ENCODE measurements at places on chromosomes 1 and 21.

DNA sequence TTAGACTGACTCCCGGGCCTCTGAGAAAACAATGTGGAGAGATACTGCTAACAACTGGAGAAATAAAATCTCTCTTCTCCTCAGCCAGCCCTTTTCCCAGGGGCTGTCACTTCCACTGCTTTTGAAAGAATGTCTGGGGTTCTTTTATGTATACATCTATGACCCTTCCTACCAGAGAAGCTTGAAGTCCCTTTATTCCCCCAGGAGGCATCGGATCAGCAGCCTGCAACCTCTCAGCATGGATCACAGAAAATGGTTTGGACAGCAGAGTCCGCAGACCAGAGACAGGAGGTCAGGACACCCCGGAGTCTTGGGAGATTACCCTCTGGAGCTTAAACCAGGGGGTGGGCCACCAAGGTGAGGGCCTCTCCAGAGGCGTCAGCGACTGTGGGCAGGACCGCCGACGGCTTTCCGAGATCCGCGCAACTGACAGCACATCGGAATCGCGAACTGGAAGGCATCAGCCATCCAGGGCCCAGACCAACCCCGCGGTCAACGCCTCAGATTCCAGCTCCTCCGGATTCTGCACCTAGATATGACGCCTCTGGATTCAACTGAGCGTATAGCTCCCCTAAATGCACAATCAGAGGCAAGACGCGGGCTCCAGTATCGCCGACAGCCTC, 1.0 kb downstream of the EPHA10 start:
- DNase-seq: no peak

DNA sequence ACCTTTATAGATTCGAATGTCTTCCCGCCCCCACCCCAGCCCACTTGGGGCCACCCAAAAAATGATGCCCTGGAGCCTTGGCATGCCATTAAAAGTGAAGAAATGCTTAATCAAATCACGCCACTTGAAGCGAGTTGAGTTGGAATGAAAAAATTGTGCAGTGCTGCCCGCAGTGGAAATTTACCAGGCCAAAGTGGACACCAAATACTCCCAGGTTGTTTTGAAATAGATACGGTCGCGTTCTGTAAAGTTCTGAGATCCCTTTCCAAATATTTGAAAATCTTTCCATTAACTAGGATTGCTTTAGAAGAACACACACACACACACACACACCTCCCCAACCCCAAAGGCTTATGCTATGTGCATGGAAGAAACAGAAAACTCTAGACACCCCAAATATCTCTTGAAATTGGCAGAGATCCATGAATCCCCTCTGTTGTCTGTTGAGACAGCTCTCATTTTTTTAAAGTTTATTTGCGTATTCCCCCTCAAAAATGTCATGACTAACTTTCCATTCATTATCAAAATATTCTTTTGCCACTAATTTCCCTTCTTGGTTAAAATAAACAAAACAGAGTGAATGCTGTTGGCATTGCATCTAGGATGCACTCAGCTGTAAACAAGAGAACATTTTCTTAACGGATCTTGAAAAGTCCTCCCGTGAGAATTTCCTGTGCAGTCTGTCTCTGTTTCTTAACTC, 142.3 kb upstream of the KCNE2 start:
- DNase-seq: no peak

GRCh38 chr1:235494531-235494930, 9.7 kb downstream of the B3GALNT2 start:
- no peak for DNase-seq

DNA sequence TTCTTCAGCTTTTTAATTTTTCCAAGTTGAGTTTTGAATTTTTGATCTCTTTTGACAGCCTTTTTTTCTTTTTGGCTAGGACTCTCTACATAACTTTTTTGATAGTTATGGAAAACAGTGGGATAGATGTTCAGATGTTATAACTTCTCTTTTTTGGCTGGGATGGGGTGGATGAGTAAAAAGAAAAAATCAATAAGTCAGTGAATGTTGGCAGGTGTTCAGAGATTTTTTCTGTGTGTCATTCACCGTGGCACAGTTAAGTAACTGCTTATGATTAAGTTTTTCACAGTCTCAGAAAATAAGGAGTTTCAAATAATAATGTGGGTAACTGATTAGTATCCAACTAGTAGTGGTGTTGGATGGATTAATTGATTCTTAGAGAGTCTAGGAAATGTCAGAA, 24.0 kb downstream of the HS2ST1 start:
- no peak for DNase-seq

GRCh38 chr1:159945483-159946241, at the start of gene IGSF9:
Gene IGSF9 (minus strand): TSS chr1:159945613. CDS start chr1:159943454, 2,159 bp downstream.
- DNase-seq: peak; percentile 58

DNA sequence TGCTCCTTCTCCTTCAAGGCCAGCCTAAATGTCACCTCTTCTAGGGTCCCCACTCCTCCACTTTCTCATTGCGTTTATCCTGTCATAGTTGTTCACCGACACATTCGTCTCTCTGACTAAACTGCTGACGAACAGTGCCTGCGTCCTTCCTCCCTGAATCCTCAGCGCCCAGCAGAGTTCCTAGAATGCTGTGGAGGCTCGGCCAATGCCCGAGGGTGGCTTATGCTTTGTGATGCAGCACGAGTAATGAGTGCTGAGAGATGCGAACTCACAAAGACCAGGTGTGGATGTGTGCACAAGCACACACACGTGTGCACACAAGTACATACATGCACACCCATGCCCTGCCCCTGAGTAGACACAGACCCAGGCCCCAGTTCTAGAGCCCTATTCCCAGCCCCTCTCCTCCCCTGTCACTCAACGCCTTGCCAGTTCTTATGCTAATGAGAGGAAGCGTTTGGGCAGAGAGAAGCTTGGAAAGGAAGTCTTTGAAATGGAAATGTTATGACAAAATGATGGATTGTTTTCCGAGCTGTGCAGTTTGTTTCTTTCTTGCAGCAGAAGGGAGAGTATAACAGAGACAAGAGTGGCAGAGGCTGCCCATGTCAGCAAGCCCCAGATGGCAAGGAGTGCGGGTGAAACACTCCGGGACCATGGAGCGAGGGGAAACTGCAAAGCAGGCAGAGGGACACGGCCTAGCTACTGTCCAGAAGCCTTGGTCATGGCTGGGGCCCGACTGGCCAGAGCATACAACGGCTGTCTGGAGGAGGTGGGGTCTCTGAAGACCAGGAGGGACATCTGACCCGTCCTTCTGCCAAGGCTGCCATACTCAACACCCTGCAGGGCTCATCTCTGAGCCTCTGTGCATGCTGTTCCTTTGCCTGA, 24.2 kb downstream of the KCNA10 start:
- DNase-seq: no peak

- no peak for DNase-seq
Measured at GRCh38 chr1:2952371-2952770, 68.9 kb upstream of the ACTRT2 start.

DNA sequence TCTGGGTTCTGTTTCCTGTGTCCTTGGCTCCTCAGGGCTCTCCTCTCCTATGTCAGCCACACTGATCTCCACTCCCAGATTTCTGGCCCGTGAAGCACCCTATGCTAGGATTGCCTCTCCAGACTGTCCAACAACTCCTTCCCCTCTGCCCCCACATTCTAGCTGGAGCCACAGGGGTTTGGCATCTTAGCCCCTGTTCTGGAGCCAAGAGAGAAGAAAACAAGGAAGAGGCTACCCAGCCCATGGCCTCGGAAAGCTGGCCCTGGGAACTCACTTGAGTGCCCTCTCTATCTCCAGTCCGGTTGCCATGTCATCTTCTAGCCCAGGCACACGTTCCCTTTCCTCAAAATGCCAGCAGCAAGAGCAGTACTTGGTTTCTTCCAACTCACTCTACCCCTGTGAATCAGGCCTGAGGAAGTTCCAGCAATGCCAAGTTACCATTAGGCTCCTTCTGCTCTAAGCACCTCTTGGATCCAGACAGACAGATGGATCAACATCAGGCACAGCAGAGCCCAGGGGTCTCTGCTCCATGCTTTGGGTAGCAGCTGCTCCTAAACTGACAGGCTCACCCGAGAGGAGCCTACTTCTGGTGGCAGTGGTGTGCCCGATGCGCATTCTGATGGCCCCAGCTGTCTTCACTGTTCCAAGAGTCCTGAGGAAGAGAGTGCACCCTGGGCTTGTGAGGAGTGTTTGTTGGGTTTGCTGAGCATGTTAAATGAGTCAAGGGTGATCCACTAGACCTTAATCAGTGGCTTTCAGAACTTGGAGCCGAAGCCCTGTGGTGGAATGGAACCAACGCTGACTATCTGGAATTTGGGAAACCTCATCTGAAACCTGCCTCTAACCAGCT, 11.6 kb upstream of the GPR61 start:
- DNase-seq: no peak

DNA sequence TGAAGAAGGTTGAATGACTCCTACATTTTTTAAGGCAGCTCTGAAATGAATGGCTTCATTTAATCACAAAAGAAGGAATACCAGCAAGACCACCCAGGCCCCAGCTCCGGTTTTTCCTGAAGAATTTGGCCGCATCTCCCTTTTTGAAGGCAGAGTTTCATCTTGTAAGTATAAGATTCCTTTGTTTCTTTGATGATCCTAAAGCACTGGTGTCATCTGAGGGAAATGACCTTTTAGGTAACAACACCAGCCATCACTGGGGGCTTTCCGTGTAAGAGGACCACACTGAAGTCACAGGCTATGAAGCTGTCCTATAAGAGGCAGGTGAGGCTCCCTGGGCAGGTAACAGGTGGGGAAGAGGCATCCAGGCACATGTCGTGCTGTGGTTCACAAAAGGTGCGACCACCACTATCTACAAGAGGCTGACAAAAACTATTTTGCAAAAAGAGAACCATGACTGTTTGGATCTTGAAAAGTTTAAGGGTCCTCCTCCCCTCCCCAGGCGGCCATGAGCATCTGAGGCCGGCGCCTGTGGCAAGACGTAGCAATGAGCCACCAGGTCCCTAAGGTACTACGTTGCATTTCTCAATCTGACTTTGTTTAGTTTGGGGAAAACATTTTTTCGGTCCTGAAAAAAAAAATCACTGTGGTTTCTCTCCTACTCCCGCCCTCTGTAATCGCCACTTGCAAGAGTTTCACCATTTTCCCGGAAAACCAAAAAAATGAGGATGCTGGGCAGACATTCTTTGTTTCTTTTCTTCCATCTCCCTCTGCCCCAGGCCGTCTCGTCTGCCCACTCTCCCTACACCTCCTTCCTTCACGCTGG, 46.3 kb upstream of the IRF2BP2 start:
- no peak for DNase-seq

DNA sequence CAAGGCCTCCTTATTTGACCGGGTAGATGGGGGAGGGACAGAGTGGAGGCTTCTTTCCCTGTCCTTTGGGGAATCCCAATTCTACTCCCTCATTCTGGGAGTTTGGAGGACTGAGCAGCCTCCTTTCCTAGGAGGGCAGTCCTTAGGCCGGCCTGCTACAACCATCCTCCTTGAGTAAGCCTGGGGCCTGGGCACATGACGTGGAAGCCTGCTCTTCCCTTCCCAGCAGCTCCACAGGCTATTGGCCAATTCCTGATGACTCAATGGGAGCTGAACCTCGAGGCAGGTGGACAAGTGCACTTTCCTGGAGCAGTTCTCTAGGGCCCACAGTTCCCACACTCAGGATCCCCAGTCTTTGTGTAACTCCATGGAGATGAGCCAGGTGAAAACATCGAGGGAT, 3.1 kb downstream of the KCNA10 start:
- no peak for DNase-seq

- DNase-seq: peak; percentile 72
Measured at GRCh38 chr1:4825800-4826450, 171.5 kb downstream of the AJAP1 start.

DNA sequence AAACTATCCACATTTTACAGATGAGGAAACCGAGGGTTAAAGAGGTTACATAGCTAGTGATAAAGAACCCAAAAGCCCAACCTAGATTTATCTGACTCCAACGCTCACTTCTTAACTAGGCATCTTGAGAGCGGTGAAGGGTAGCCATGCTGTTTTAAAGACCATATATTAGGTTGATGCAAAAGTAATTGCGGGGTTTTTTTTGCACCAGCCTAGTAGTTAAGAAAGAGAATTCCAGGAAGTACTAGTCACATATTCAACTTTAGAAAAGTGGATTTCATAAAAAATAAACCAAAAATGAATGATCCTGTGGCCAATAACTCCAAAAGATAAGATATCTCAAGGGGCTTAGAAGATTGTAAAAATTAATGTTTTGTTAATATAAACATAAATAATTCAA, 162.1 kb downstream of the GLUL start:
- no peak for DNase-seq

- DNase-seq: no peak
Measured at GRCh38 chr1:55781003-55781402, 565.8 kb upstream of the USP24 start.
